Stimulated activated naive CD4-positive, alpha-beta T cell (primary cell): ENCODE measurements at places on chromosomes 2 and 18.

GRCh38 chr2:147639891-147640290 lies 204.9 kb upstream of the ACVR2A start:
- DNase-seq, result no peak

GRCh38 chr2:115294999-115295398 lies 852.6 kb downstream of the DPP10 start:
- no peak for DNase-seq

DNA sequence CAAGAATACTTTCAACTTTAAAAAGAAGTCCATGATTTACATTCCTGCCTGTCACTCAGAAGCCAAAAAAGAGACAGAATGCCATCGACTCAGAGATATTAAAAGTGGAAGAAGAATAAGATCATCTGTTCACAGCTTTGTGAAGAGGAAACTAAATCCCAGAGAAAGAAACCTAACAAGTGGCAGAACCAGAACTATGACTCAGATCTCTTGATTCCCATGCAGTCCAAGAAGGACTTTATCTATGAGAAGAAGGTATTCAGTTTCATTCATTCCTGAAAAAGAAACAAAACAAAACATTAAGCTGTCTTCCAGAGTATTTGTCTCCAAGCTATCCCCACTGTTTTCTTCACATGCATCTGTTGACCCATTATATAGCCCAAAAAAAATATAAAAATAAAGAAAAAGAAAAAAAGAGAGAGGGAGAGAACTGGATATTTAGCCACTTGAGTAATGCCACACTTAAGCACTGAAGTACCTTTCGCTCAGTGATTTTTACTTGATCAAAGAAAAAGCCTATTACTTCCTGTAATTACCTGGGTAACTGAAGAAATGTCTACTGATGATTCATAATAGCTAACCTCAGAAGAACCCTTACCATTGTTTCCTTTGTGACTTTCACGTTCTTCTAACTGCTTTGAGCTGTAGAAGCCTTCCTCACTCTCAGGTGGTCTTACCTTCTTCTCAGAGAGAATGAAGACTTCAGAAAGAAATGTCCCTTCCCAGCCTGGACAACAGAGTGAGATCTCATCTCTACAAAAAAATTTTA lies 17.7 kb upstream of the AKAIN1 start:
- peak; percentile 3 for DNase-seq

GRCh38 chr2:3189076-3189591 lies 188.5 kb downstream of the EIPR1 start:
- DNase-seq, result no peak

- DNase-seq, result no peak
Observed at GRCh38 chr2:39872748-39873147, 93.7 kb upstream of the THUMPD2 start.

DNA sequence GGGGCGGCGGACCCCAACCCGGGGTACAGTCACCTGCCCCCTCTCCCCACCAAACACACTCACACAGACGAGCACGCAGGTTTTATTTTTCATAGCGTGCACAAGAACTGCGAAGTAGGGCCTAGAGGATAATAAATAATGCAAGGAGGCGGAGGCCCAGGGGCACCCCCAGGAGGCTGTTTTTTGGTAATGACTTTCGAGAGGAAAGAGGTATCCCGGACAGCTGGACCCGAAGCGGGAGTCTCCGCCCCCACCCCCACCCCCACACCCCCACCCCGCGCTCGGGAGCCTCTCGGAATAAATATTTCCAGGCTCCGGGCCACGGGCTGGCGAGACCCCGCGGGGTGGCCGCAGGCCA lies 3.4 kb downstream of the CYP26B1 start:
- no peak for DNase-seq

GRCh38 chr2:127609031-127609751 lies 36.8 kb upstream of the GPR17 start:
- no peak for DNase-seq

DNA sequence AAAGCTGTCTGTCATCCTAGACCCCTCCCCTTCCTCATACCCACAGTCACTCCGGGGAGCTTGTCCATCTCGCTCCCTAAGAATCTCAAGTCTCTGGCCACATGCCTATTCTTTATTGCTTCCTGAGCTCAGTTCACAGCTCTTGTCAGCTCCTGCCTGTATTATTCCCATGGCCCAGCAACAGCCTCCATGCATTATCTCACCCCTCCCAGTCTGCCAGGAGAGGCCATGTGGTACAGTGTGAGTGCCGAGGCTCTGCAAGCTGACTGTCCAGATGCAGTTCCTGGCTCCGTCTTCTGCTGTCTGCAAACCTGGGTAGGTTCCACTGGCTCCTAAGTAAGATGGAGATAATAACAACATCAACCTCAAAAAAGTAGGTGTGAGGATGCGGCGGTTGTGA lies 79.7 kb downstream of the MRPS9 start:
- no peak for DNase-seq

- DNase-seq, result no peak
Observed at GRCh38 chr2:55428258-55428657, 8.6 kb upstream of the CCDC88A start.

DNA sequence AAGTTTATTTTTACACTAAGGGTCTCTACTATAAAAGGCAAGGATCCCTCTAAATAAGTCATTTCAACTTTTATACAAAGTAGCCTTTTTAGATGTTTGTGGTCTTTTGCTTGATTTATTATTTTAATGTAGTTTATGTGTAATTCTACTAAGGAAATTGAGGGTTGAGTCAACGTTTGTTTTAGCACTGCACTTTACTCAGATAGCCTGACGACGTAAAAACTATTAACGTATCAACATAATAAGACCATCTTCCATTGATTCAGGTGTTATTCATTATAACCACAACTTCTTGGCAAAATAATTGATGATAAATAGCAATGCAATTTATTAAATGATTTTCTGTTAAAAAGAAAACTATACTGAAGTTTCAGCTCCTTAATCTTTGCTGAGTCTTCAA lies 1103.6 kb upstream of the ACVR2A start:
- DNase-seq, result no peak

GRCh38 chr2:198957181-198957580 lies 500.6 kb downstream of the SATB2 start:
- no peak for DNase-seq

- no peak for DNase-seq
Observed at GRCh38 chr18:24322584-24323136, 75.0 kb downstream of the OSBPL1A start.

DNA sequence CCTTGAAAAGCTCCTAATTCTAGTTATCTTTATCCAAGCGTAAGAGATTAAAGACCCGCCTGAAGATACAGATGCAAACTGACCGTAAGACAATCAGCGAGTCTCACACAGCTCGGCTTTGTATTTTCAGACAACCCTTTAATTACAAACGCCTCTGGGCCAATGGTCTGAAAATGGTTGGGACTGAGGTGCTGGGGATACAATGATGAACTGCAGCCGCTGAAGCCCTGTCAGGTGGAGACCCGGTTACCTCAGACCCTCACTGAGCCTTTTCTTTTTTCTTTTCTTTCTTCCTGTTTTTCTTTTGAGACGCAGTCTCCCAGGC lies 715 bp upstream of the CFAP36 start:
- no peak for DNase-seq

DNA sequence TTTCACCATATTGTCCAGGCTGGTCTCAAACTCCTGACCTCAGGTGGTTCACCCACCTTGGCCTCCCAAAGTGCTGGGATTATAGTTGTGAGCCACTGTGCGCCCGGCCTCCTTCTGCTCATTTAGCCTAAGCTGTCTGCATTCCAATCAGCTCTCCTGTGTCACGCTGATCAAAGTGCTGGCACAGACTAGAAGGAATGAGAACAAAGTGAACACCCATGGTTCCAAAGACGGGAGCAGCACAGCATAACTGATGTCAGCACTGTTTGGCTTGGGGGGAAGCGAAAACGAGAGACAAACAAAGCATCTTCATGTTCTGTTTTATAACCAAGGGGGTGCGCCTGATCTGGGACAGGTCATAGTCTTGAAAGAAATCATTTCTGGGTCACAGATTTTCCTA lies 43.3 kb downstream of the DIPK1C start:
- DNase-seq, result no peak

GRCh38 chr2:81196383-81196851 lies 891.9 kb upstream of the LRRTM1 start:
- DNase-seq, result no peak

DNA sequence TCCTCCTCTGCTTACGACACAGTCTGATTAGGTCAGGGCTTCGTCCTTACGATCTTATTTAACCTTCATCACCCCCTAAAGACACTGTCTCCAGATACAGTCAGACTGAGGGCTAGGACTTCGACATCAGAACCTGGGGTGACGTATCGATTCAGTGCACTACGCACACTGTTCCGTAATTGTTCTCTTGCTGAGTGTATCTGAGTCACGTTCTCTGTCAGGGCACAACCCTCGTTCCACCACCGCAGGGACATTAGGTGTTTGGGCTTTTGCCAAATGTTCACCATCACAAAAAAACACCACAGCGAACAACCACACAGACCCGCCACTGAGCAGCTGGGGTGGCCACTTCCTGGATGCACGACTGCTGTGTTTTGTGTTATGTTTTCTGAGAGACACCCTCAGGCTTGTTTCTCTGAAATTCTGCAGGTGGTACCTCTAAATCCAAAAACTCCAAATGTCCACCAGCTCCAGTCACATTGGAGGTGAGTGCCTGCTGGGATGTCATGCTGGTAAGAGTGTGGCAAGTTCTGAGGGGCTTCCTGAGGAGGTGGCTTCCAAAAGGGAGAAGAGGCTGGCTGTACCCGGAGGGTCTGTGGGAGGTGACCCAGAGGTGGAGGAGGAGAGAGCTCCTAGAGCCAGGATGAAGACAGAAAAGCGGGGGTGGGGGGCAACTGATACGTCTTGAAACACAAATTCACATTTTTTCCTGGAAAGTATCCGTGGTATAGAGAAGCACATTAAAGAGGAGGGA lies 66.6 kb downstream of the ADNP2 start:
- DNase-seq, result no peak

GRCh38 chr2:26978061-26978596 lies 7.7 kb downstream of the MAPRE3 start:
- no peak for DNase-seq

- no peak for DNase-seq
Observed at GRCh38 chr2:232668805-232669444, 28.2 kb upstream of the GIGYF2 start.

DNA sequence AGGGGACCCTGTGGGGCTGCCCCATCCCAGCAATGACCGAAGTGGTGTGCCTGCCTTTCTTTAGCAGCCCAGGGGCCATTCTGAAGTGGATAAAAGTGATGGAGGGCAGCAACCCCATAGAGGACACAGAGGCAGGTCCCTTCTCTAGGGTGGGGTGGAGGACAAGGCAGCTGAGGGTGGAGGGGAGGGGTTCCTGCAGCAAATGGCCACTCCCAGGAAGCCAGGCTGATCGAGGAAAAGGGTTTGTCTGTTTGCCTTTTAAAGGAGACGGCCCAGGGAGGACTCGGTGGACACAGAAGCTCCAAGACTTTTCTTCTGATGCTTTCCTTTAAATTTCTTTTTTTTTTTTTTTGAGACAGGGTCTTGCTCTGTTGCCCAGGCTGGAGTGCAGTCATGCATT lies 272.8 kb downstream of the TWIST2 start:
- DNase-seq, result no peak

DNA sequence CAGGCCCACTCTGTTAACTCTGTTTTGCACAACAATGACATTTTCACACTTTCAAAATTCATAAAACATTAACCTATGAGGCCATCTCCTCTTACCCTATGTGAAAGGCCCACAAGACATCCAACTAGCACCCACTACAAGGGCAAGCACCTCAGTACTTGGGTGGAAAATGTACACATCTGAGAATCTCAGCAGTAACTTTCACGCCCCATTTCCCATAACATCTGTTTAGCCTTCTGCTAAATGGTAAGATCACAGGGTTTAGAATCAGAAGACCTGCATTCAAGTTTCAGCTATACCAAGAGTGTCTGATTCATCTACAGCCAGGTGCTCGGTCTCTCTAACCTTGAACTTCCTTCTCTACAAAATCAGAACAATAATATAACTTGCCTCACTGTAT lies 89.2 kb downstream of the SP100 start:
- DNase-seq, result no peak

- no peak for DNase-seq
Observed at GRCh38 chr2:118105497-118105896, 17.2 kb downstream of the INSIG2 start.

DNA sequence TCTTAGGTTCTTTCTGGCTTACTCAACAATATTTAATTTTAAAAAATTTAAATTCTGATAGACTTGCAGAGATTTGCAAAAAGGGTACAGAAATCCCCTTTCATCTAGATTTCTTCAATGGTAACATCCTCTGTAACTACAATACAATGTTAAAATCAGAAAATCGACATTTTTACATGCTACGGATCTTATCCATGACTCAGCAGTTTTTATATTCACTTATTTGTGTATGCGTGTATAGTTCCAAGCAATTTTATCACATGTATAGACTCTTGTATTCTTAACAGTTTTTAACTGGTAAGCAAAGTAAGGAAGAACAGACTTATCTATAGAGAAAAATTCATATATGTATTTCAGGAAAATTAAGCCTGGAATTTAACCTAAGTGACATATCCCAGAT lies 256.1 kb upstream of the MEX3C start:
- DNase-seq, result no peak

GRCh38 chr2:85712849-85713612 lies 18.9 kb downstream of the GNLY start:
- no peak for DNase-seq

DNA sequence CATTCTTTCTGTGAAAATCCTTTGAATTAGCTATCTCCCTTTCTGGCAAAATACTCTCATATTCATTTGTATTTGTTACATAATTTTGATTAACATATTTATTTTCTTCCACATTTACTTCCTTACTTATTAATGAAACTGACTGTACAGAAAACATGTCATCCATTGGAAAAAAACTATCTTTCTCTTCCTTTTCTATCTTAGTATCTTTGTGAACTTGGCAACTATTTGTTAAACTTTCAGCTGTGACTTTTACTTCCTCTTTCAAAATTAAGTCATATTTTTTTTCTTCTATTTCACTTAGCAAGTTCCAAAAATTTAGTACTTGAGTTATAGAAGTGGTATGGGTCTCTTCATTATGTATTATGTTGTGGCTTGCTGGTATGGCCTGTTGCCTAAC lies 2.6 kb downstream of the RAD51AP2 start:
- DNase-seq, result no peak

DNA sequence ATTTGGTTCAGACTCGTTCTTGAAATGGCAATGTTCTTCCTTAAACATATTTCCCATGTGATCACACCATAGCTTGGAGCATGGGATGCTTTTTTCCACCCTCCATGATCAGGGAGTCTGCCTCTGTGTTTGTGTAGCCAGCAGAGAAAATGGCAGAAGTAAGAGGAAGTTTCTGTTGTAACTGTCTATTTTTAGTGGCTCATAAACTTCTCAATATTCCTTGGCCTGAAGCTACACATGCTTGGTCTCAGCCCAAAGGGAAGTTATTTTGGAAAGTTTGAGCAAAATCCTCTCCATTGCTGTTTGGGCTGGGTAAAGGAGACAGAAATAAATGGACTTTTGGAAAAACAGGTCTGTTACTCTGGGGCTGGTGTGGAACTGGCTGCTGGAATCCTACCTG lies 33.4 kb upstream of the ITGA6 start:
- DNase-seq, result no peak
